ENCODE measurements at places on chromosomes 1 and 21.

GRCh38 chr1:156082309-156083091, at the start of gene MEX3A:
MEX3A (minus strand) TSS chr1:156082465; CDS start chr1:156081998, 467 bp downstream.
- peak; percentile 85 for DNase-seq

DNA sequence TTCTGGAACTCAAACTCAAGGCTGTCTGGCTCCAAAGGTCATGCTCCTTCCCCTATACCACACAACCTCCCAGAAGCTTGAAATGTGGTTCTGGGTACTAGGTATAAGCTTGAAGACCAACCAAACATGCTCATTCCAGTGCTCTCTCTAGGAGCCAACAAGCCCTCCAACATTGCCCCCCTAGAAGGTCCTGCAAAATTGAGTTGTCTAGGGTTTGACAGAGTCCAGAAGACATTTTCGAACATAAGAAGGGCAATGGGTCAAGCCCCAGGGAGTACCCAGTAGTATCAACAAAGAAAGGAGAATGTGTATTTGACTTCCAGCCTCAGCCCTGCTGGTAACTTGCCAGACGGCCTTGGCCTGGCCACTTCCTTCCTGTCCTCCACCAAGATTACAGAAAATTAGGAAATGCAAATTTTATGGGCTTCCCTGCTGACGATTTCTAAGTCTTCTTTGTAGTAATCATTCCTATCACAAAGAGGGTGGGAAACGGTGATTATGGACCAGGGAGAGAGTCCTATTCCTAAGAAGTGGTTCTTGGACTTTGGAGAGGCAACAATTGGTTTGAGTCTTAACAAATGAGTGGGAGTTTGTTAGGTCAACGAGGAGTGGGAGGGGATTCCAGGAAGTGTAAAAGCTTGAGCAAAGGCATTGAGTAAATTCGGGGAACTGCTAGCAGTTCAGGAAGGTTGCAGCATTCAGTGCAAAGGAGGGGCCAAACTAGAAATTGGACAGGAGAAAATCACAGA, 18.7 kb upstream of the SLAMF1 start:
- DNase-seq: no peak

DNA sequence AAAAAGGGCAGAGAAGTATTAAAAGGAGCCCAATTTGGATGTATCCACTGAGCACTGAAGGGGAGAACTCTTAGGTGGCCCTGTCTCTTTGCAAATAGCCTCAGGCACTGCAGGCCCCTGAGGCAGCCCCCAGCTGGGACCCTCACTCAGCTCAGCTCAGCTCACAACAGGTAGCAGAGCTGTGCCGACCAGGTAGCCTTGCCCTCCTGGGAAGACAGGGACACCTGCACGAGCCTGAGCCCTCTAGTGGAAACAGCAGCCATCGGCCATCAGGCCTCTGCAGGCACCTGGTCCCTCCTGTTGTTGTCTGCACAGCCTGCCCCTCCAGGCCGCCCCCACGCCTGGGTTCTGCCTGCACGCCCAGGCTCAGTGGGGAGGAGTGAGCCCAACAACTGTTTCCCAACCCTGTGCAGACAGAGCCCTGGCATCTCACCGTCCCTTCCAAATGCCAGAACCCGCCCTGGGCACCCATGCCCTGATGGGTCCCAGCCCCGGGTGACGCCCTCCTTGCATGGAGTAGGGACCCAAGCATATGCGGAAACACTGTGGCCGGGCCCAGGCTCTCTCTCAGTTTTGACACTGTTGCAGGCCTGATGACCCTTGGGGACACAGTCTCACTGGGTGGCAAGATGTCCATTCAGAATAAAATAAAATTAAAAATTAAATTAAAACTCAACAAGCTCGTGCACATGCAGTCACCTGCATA, 60.0 kb upstream of the AJAP1 start:
- no peak for DNase-seq

GRCh38 chr1:19425646-19426239, 59.6 kb downstream of the CAPZB start:
- DNase-seq: no peak

DNA sequence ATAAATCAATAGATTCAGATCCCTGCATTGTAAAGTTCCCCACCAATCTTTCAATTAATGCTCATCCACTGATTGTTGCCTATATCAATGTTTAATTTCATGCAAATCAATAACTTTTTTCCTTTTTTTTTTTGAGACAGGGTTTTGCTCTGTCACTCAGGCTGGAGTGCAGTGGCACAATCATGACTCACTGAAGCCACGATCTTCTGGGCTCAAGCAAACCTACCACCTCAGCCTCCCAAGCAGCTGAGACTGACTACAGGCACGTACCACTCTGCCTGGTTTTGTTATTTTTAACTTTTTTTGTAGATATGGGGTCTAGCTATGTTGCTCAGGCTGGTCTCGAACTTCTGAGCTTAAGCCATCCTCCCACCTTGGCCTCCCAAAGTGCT, 25.7 kb downstream of the DIO1 start:
- no peak for DNase-seq

GRCh38 chr1:62924983-62925790, 141.3 kb downstream of the ATG4C start:
- DNase-seq: no peak

GRCh38 chr1:50452700-50453099, 29.5 kb upstream of the DMRTA2 start:
- DNase-seq: no peak

- DNase-seq: peak; percentile 68
Measured at GRCh38 chr1:1305300-1306069, 2.2 kb downstream of the ACAP3 start.

GRCh38 chr1:42646056-42646455, 12.2 kb upstream of the PPIH start:
- DNase-seq: no peak

- DNase-seq: no peak
Measured at GRCh38 chr1:12076425-12077005, 13.4 kb downstream of the TNFRSF8 start.

DNA sequence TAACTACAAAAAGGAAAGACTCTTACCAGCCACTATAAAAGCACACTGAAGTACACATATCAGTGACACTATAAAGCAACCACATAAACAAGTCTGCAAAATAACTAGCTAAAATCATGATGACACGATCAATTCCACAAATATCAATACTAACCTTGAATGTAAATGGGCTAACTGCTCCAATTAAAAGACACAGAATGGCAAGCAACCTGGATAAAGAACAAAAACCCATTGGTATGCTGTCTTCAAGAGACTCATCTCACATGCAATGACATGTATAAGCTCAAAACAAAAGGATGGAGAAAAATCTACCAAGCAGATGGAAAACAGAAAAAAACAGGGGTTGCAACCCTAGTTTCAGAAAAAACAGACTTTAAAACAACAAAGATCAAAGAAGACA, 59.7 kb upstream of the LYPLAL1 start:
- no peak for DNase-seq

- DNase-seq: no peak
Measured at GRCh38 chr1:66770694-66771093, 18.4 kb downstream of the DYNLT5 start.

GRCh38 chr1:192660613-192661012, 24.7 kb downstream of the RGS13 start:
- no peak for DNase-seq

- peak; percentile 58 for DNase-seq
Measured at GRCh38 chr1:33255347-33256220, 708 bp upstream of the ZNF362 start.

- DNase-seq: no peak
Measured at GRCh38 chr1:231318015-231318355, 19.7 kb downstream of the EXOC8 start.

DNA sequence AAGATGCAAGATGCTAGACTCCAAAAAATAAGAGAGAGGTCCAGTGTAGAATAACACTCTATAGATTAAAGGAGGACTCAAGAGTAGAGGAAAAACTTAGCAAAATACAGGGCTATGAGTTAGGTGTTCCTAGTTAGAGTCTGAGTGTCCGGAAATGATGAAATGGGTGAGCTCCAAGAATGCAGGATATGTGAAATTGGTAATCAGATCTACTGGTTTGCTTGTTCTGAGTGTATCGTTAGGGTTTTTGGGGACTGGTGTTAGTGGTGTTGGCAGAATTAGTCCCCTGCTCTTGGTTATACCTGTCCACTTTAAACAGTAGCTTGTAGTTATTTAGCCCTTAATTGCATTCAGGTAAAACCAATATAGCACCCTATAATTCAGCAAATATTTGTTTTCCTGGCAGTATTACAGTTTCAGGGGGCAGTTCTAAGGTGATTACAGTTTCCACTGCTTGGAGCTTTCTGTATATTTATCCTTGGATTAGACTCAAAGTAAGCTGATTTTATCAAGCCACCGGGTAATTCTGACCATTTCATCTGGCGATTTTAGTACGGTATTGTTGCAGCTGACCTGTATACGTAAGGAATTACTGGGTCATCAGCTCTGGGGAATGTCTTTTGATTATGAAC, 332.7 kb downstream of the CHRM3 start:
- DNase-seq: no peak

- DNase-seq: no peak
Measured at GRCh38 chr1:204821476-204821875, 49.2 kb upstream of the NFASC start.

DNA sequence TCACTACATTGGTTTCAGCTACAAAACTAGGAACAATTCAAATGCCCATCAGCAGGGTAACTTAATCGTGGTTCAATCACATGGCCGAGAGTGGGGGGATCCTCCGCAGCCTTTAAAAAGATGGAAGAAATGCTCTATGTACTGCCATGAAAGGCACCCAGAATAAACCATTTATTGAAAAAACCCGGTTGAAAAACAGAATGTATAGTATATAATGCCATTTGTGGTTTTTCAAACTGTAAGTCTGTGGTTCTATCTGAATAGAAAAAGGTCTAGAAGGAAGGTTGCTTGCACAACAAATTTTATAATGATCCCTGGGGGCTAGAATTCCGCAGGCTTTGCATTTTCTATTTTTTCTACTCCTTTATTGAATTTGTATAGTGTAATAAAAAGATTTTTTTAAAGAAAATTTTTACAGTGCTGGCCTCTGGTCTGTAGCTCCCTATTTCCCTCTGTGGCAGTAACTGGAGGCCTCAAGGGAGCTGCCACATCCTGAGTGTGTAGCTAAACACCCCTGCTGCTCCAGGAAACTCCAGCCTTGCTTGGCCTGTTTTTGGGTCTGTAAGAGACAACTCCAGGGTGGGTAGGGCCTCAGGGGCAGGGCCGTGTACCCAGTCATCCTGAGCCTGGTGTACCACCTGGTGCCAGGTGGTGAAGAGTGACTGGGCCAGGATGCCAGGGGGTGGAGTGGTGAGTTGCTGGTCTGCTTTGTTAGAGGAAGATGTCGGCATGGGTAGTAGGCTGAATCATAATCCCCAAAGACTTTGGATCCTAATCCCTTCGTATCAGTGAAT, 51.5 kb upstream of the EPS8L3 start:
- no peak for DNase-seq

Measured in GM12891 (cell line).